ENCODE measurements at places on chromosomes 4 and X.
A peak's percentile ranks its signal among the peaks of the same experiment; 100 is the strongest.

DNA sequence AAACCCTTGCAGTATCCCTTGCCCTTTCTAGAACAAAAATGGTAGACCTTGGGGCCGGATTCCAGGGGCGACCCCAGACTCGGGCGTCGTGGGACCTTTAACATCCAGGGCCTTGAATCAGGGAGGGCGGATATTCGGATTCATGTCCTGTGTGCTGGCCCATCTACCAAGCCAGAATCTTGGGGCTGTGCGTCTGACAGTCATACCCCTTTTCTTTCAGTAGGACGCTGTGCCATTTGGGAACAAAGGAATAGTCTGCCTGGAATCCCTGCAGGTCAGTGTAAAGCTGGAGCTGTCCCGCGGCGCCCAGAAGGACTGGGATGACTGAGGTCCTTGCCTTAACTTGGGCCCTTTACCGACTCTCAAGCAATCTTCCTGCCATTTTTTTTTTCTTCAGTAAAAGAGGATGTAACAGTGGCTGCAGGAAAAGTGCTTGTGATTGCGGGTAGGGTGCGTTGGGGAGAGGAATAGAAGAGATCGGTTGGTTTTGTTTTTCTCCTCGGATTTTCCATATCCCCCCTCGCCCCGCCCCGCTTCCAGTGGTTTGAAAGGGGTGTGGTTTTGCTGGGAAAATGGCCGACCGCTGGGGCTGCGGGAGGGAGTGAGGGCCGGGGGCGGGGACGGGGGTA lies 518 bp downstream of the ARMCX1 start:
- no peak for DNase-seq

DNA sequence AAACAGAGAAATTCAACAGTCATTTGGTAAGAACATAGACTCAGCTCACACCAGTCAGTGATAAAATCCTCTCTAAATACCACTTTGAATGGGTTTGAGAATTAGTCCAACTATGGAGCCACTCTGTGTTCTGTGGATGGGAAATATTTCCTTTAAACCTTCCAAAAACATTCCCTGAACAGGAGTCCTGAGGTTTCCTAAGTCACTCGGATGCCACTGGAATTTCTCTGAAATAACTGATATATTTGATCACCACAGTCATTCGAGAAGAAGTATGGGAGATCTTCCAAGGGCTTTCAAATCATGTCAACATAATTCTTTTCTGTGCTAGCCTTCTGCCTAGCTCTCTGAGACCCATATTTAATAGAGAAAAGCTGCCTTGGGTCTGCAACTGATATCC lies 958.6 kb downstream of the STIM2 start:
- no peak for DNase-seq

GRCh38 chr4:80424225-80424581 lies 88.7 kb downstream of the CFAP299 start:
- no peak for DNase-seq

DNA sequence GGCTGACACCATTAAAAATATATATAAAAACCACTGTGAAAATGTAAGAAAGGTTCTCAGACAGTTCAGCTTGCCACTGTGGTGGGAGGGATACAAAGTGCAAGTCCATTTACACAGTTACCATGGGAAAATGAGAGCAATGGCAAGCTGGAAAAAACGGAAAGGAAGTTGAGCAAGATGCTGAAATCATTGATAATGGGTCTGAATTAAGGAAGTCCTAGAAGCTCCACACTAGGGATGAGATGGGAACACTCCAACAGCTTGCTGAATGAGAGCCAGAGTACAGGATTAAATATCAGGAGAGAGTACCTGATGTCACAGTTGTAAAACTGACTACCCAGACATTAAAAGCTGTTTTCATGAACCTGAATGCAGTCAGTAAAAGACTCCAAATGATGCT lies 218.6 kb downstream of the PRDM5 start:
- DNase-seq: no peak

DNA sequence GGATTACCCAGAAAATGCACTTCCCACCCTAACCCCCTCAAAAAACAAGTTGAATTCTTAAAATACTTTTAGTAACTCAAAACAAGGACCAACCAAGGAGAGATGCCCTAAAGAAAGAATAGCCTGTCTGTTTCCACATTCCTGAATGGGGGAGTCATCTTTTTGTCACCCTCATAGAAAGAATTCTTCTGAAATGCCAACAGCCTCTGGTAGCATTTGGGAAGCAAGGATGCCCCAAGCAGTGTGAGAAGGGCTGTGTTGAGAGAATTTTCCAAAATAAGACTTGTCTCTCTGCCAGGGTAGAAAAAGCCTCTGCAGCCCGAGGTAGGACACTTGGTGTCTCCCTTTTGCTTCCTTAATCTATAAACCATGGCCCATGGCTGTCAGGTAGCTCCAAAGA lies 173.1 kb upstream of the VCX3A start:
- DNase-seq: no peak

- no peak for DNase-seq
Measured at GRCh38 chrX:50815120-50815519, 1.1 kb upstream of the SHROOM4 start.

GRCh38 chrX:72309297-72310071 lies 3.8 kb upstream of the CITED1 start:
- DNase-seq: no peak

GRCh38 chr4:1712216-1713002 lies at the start of gene SLBP:
TSS of gene SLBP (minus strand) at chr4:1712319. CDS start at chr4:1712188, 131 bp downstream.
- DNase-seq: peak; percentile 97

DNA sequence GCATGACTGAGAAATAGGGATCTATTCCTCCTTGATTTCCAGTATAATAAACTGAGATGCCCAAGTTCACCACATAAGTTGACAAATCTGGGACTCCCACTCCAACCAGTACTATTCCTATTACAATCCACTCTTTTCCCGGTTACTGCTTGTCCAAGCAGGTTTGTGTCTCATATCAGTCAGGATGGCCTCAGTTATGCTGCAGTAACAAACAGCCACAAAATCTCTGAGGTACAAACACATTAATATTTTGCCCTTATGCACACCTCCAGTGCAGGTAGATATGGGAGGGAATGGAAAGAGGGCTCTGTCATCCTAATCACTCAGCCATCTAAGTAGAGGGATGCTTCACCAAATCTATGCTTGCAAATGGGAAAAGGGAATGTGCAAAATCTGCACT lies 207.8 kb downstream of the RAB28 start:
- no peak for DNase-seq

Measured in stimulated activated CD4-positive, alpha-beta T cell treated with anti-CD3 and anti-CD28 coated beads, Interleukin-1b, Interleukin-23, amount 100 ng/mL, for 1 hour (primary cell).